Heart left ventricle (tissue), 16 donors: ENCODE measurements at places on chromosomes 1 and 21.
A peak's percentile ranks its signal among the peaks of the same experiment; 100 is the strongest.

DNA sequence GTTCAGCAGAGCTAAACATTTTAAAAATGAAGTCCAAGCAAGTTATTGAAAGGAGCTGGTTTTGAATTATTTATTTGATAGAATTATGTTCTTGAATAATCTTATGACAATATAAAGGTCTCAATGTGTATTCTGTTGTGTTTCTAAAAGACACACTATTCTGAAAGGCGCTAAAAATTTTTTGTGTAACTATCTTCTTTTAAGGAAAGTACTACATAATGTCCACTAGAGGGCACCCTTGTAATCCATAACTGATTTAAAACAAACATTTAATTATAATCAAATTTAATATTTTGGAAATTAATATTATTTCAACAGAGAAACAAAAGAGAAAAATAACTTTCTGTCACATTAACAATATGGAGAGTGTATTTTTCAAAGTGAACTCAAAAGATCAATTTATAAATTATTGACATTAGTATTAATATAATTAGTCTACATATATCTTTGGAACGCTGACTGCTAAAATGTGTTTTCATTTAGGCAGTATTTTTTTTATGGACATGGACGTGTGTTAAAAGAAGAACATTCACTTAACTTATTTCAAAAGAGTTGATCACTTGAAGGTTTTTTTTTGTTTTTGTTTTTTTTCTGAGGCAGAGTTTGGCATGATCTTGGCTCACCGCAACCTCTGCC, 248.4 kb downstream of the DENND1B start:
- no peak for DNase-seq

- DNase-seq, result no peak
Observed at GRCh38 chr1:209511169-209511568, 72.3 kb upstream of the CAMK1G start.

GRCh38 chr1:108703939-108704338, 8.8 kb upstream of the FNDC7 start:
- DNase-seq, result no peak

GRCh38 chr1:106360252-106360651, 696.2 kb upstream of the PRMT6 start:
- no peak for DNase-seq

DNA sequence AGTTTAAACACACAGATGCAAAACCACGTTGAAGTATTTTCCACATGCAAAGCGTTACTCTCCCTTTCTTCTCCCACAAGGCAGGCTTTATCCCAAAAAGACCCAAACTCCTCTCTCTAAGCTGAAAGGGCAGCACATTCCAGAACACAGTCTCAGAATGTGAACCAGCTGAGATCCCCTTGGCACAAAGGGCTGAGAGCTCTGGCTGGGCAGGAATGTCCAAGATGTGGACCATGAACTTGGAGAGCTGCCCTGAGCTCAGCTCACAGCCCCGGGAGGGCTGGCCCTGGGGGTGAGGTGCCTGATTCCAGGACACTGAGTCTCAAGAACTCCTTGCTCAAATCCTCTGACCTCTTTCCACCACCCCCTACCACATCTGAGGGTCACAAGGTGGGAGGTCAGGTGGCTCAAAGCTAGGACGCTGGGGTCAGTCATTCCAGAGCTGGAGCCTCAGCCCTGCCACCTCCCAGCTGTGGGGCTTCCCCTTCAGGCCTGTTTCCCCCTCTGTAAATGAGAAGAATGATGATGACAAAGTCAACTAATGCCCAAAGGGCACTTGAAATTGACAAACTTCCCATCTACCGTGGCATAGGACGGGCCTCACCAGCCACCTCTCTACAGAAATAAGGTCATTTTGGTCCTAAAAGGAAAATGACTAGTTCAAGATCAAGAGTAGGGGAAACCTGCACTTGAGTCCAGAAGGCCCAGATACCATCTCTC, 11.5 kb downstream of the ALDH4A1 start:
- peak; percentile 23 for DNase-seq

DNA sequence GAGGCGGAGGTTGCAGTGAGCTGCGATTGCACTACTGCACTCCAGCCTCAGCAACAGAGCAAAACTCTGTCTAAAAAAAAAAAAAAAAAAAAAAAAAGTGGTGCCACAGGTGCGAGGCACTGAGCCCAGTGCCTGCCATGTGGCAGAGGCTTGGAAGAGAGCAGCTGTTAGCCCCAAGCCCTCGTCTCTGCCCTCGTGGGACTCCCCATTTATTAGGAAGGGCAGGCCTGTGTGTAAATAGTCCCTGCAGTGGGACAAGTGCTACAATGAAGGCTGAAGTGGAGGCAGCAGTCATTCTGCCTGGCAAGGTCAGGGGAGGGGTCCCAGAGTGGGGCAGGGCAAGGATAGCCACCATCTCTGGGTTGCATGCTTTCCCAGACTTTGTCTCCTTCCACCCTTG, 6.5 kb downstream of the RPS6KA1 start:
- no peak for DNase-seq

GRCh38 chr1:3942416-3943122, 42.5 kb upstream of the C1orf174 start:
- no peak for DNase-seq

DNA sequence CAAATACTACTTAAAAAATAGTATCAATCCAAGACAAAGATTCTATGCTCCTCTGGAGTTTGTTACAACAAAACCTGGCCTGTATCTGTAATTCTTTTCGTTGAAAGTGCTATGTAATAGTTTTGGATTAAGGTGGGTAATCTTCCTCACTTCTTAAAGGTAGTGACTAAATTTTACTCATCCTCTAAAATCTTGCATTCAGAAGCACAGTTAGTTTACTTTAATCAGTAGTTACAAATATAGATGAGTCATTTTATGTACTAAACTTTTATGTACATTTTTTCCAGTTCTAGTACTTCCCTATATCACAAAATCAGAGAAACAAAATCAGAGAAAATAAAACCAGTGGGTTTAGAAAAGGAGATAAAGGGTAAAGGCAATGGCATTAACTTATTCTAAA, 51.3 kb downstream of the ZNHIT6 start:
- no peak for DNase-seq

GRCh38 chr1:54376430-54377039, 29.7 kb downstream of the SSBP3 start:
- no peak for DNase-seq

DNA sequence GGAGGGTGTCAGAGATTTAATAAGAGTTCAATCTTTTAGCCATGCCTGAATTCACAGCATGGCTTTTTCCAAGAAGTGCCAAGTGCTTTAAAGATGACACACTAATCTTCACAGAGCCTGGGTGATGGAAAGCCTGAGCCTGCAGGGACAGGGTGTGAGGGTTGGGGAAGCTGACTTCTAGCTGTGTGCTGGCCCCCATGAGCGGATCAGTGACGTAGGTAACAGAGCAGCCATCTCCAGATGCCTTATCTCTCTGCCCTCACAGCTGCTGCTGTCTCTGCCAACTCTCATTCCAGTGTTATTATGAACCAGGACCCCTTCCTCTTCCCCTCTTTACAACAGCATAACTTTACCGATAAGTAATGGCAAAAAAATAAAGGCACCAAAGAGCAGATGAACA, 30.6 kb downstream of the FAM78B start:
- DNase-seq, result no peak

DNA sequence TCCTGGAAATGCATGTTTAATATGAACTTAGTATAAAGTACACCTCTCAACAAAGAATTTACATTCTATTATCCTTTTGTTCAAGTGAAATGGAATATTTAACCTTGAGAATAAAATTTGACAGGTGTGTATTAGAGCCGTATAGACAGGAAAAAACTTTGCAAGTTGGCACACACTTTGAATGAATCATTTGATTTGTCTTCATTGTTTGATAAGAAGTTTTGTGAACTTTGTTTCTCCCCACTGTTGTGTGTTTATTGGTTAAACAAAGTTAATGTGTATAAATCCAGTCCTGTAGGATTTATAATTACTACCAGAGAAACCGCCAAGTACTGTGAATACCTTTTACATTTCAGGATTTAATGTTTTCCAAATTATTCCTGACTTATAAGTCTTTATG, 2.0 kb downstream of the SYDE2 start:
- no peak for DNase-seq

DNA sequence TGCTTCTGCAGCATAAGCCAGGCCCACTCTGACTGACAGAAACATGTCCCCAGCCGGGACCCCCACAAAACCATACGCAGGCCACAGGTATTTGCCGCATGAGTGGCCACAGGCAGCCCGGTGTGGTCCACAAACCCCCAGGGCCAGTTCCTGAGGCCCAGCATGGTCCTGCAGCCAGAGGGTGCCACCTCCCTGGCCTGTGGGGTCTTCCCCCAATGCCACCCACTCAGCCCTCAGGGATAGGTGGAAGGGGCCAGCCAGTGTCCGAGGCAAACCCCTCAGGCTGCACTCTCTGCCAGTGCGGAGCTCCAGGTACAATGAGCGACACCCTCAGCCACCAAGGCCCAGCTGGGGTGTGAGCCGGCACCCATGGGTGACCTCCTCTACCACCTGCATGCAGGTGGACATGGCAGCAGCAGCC, 43.5 kb downstream of the UBE2G2 start:
- no peak for DNase-seq
